ENCODE measurements at places on chromosomes 16 and 17.

DNA sequence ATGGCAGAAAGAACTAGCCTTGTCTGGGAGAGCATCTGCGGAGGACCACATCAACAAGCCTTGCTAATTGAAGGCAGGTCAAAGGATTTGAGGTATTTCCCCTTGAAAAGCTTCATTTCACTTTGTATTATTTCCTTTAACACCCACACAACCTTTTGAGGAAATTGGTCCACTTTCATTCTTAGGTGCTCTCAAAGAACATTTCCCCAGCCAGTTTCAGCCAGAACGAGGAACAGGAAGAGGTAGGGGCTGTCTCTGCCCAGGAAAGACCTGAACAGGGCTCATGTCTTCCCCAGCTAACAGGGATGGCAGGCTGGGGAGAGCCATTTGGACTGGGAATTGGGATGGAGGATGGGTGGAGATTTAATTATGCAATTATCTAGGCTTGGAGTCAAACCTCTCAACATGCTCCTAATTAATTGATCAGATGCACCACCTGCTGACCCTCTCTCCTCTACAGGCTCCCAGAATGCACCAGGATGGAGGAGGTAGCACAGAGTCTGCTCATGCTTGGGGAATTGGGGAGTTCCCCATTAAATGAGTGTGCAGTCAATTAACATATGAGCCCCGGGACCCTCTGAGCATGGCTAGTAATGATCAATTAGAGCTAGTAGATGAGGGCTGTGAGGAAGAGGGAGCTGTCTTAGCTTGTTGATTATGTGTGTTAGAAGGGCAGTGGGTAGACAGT is 84.6 kb downstream of the GP2 start:
- DNase-seq = no peak

- DNase-seq = no peak
Measured at GRCh38 chr17:16918443-16918842, 53.5 kb downstream of the TNFRSF13B start.

DNA sequence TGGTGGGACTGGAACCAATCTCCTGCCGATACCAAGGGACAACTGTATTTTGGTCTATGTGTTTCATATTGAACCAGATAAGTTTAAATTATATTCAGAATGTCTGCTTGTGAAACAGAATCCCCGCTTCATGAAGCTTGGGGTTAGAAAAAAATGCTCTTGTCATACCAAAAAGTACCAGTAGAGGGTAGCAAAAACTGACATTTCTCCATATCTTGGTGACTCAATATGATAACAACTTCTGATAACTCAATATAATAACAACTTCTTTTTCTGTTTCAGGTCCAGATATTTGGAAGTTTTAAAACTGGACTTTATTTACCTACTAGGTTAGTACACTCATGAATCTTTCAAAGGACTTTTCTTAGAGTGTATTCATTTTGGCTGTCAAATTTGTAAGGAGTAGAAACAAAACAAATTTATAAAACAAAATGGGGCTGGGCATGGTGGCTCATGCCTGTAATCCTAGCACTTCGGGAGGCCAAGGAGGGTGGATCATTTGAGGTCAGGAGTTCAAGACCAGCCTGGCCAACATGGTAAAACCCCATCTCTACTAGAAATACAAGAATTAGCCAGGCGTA is 52.3 kb upstream of the ADCY7 start:
- peak; percentile 73 for DNase-seq

- no peak for DNase-seq
Measured at GRCh38 chr16:69244336-69244735, 57.4 kb downstream of the SNTB2 start.

DNA sequence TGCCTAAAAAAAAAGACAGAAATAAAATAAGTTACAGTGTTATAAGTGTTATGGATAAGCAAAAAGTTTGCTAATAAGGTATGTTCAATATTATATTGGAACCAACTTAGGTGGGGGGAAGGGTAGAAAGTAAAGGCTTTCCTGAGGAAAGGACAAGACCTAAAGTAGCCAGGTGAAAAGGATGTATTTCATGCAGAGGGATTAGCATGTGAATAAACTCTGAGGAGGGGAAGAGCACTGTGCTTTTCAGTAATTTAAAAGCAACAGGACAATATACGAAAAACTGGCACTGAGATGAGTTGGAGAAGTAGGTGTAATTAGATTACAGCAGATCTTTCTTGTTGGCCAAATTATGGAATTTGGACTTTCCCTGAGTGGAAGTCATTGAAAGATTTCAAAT is 7.6 kb downstream of the TOP2A start:
- no peak for DNase-seq

DNA sequence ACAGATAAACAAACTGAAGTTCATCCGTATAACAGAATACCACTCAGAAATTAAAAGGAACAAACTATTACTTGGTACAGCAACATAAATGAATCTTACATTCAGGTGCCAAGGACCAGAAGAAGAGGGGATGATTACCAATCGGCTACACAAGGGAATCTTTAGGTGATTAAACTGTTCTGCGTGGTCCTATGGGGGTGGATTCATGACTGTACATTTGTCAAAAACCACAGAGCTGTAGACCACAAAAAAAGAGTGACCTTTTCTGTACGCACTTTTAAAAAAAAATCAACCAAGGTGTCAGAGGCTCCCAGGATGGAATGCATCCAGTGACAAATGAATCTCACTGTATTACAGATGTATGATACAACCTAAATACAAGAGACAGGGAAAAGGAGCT is 110.8 kb downstream of the CDYL2 start:
- no peak for DNase-seq

DNA sequence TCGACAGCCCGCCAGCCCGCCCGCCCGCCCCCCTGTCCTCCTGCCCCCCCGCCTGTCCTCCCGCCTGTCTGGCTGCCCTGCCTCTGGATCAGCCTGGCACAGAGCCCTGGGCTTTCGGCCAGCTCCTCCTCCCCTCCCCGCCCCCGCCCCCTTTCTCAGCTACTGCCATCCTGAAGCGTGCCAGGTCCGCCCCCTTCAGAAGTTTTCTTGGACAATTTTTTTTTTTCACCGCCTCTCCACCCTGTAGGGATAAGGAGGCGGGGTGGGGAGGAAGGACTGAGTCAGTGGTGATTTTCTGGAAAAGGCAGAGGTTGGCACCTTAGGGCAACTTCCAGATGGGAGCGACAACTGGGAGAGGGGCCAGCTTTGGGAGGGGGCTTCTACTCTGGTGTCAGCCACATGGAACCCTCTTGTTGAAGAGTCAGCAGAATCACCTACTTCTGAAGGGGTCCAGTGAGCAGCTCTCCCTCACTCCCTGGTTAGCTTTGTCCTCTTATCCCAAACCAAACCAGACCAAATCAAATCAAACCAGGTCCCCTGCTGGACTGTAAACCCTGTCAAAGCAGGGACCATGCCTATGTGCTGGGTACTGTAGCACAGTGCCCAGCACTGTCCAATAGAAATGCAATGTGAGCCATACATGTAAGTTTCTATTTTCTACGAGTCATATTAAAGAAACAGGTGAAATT is 19.7 kb downstream of the IGF2BP1 start:
- peak; percentile 49 for DNase-seq

GRCh38 chr17:51516924-51517323 is 256.6 kb downstream of the UTP18 start:
- no peak for DNase-seq

- DNase-seq = no peak
Measured at GRCh38 chr17:35808240-35808961, 883 bp upstream of the TAF15 start.
